Breast epithelium (tissue), 4 donors: ENCODE measurements at places on chromosomes 1 and 21. TPM values are rescaled to one million over a fixed set of nuclear protein-coding genes. Genes with fewer than 3 reads are reported as not detected.

Gene OR2T3
- total RNA-seq = not detected

Gene PODN
- 83.1 TPM for total RNA-seq

Gene OXCT2
- 0.66 TPM for total RNA-seq

Gene ILF2
- 147 TPM for total RNA-seq

Gene PRAMEF9
- total RNA-seq = not detected

Gene AADACL4
- not detected for total RNA-seq

Gene POU3F1
- total RNA-seq = not detected

GRCh38 chr1:215497528-215497927 lies 69.6 kb upstream of the KCTD3 start:
- no peaks in the 10 kb centered on the region for H3K27me3 ChIP-seq
- no peak for DNase-seq
- no peak overlapping the region for H3K4me3 ChIP-seq
- H3K36me3 ChIP-seq = no peaks in the 10 kb centered on the region
- H3K27ac ChIP-seq = no peak overlapping the region
- no peaks in the 10 kb centered on the region for H3K4me1 ChIP-seq

- no peak overlapping the region for H3K27ac ChIP-seq
- no peaks in the 10 kb centered on the region for H3K4me1 ChIP-seq
- DNase-seq = no peak
- no peaks in the 10 kb centered on the region for H3K27me3 ChIP-seq
These were observed 1.2 kb downstream of the CR1L start for GRCh38 chr1:207646171-207646570.

DNA sequence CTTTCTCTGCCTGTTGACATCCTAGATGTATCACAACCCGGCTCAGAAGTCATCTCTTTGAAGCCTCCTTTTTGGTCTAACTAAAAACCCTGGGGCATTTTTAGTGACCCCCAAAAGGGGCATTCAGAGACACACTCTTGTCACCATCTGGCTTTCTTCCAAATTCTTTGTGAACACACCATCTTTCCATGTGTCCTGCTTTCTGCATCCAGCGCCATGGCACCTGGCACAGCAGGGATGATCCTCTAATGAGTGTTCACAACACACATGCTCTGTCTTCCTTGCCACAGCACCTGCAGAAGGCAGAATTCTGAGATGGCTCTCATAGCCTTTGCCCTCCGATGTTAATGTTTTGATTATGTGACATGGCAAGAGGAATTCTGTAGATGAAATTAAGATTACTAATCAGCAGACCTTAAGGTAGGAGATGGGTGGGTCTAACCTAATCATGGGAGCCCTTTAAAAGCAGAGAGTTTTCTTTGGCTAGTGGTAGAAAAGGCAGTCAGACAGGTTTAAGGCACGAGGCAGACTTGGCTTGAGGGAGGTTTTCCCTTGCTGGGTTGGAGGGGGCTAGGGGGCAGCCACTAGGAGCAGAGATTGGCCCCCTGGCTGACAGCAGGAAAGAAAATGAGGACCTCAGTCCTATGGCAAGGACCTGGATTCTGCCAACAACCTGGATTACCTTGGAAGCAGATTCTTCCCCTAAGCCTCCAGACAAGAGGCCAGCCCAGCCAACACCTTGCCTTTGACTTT lies 4.9 kb upstream of the TMEM61 start:
- H3K4me1 ChIP-seq = no peaks in the 10 kb centered on the region
- H3K27ac ChIP-seq = peak overlapping the region; percentile 7
- H3K27me3 ChIP-seq = peaks cover 7% of the 10 kb centered on the region

- H3K27me3 ChIP-seq = no peaks in the 10 kb centered on the region
- no peaks in the 10 kb centered on the region for H3K4me1 ChIP-seq
- DNase-seq = no peak
These were observed 170.8 kb downstream of the S1PR1 start for GRCh38 chr1:101407505-101408211.

DNA sequence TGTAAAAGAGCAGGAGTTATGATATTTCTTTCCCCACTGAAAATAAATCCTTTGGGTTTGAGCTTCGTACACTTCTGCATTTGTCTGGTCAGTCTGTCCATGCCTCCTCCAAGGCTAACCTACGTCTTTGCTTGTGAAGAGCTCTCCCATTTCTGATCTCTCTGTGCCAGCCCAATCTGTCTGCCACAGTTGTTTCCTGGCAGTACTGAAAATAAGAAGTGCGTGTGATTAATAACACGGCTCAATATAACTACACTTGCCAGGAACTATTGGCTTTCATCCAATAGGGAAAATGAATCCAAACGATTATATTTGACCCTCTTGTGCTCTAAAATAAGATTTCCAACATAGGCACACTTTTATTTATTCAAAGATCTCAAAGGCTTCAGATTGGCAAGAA lies 19.2 kb upstream of the COL24A1 start:
- H3K4me1 ChIP-seq = no peaks in the 10 kb centered on the region
- DNase-seq = no peak
- no peak overlapping the region for H3K27ac ChIP-seq
- no peaks in the 10 kb centered on the region for H3K27me3 ChIP-seq
- H3K4me3 ChIP-seq = no peak overlapping the region

GRCh38 chr1:205359771-205360565 lies 3.2 kb upstream of the KLHDC8A start:
- no peak overlapping the region for H3K27ac ChIP-seq
- no peak overlapping the region for H3K4me3 ChIP-seq
- H3K36me3 ChIP-seq = no peaks in the 10 kb centered on the region
- H3K27me3 ChIP-seq = no peaks in the 10 kb centered on the region
- peaks cover 5% of the 10 kb centered on the region for H3K4me1 ChIP-seq
- no peak for DNase-seq

DNA sequence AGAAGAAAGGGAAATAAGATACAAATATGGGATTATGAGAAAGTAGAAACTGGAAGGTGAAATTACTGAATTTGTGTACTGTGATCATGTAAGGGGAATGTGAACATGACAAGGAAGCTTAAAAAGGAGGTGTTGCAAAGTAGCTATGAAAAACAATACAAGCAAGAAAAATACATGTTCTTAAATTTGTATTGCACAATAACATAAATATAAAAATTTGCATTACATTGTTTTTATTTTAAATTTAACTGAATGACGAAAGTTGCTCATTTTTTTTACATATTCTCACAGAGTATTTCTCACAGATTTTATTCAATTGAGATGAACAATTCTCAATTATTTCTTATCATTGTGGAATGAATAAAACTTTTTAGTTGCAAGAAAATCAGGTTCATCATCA lies 874.8 kb downstream of the AMY1C start:
- no peak overlapping the region for H3K27ac ChIP-seq
- H3K27me3 ChIP-seq = no peaks in the 10 kb centered on the region
- no peak overlapping the region for H3K4me3 ChIP-seq
- no peak for DNase-seq
- no peaks in the 10 kb centered on the region for H3K4me1 ChIP-seq
- no peaks in the 10 kb centered on the region for H3K36me3 ChIP-seq

DNA sequence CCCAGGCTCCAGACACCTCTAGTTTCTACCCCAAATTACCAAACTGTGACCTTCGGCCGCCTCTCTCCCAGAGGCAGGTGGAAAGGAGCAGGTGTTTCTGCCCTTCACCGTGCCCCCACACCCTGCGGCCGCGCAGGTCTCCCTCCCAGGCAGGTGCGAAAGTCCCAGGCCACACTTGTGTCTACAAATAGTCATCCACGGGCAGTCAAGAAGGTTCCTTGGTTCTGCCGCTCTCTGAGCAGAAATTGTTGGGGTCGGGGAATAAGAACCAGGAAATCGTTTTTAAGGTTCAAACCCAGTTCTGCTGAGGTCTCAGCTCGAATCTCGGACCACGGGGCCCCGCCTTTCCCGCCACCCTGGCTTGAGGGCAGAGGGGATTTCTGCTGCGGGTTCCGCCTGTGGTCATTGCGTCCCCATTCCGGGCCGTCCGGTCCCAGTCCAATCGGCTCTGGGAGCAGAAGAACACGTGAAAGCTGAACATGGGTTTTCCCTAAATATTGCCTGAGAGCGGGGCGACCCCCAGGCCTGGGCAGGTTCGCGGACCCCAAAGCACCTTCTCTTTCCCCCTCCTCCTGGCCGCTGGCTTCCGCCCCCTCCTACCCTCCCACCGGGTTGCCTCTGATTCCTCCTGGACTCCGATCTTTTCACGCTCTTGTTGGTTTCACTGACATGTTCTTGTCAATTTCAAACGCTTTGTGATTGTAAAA lies 1.2 kb upstream of the ATF3 start:
- peak overlapping the region; percentile 93 for H3K4me3 ChIP-seq
- no peaks in the 10 kb centered on the region for H3K27me3 ChIP-seq

DNA sequence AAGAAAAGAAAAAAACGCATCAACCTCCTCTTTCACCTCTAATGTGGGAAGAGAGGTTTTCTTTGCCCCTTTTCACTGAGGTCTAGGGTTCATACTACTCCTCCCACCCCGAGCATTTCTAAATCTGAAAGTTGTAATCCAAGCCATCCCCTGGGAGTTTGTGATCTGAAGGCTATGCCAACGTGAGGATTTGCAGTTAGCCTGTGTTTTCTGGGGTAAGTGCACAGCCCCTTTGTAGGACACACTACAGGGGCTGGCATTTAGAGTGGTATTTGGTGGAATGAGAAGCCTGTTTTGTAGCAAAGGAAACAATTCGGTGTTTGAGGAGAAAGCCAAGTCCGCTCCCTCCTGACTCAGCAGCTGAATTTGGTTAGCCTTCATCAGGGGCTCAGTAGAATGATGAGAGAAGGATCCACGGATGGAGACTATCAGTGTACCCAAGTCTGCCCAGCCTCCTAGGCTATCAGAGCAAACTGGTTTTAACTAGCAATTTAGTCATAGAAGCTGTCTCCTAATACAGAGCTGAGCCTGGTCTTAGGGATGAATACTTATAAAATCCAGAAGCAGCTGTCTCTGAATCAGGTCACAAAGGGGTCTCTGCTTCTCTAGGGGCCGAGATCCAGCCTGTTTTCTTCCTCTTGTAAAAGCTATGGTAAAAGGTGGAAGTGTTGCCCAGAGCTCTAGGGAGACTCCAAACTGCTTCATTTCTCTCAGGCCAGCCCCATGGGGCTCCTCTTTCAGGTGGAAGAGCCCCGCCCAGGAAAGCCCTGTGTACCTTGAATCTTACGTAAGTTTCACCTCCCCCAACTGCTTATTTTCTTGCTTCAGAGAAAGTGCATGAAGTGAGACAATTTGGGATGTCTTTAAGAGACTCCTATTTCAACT lies 2.1 kb downstream of the PCP4L1 start:
- H3K36me3 ChIP-seq = no peaks in the 10 kb centered on the region
- no peaks in the 10 kb centered on the region for H3K27me3 ChIP-seq
- no peak overlapping the region for H3K27ac ChIP-seq

DNA sequence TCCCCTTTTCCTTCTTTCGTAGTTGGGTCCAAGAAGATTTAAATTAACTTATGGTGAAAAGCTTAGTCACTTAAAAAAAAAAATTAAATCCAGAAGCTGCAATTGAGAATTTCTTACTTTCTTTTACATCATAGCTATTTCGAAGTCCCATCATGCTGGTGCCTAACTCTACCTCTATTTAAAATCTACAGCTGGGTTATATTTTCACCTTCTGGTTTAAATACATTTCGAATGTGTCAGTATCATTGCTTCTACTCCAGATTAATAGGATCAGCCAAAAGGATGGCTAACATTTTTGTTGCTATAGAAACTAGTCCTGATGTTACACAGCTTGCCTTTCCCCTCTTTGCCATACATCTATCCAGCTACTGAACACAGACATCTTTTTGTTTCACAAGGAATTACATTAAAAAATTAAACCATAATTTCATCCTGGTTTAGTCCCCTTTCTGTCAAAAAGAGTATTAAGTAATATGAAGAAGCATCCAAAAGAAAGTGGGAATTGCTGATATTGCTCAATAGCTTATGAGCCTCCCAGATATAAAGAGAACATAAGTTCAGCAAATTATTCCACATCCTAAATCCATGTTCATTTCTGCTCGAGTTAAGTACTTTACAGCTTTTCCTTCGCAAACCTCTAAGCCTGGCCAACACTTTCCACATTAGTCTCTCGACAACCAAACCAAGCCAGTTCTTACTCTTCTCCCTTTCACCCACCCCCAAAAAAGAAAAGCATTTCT lies 396.7 kb upstream of the DAB1 start:
- H3K36me3 ChIP-seq = no peaks in the 10 kb centered on the region
- no peaks in the 10 kb centered on the region for H3K27me3 ChIP-seq
- DNase-seq = no peak
- H3K27ac ChIP-seq = no peak overlapping the region
- H3K4me1 ChIP-seq = no peaks in the 10 kb centered on the region

DNA sequence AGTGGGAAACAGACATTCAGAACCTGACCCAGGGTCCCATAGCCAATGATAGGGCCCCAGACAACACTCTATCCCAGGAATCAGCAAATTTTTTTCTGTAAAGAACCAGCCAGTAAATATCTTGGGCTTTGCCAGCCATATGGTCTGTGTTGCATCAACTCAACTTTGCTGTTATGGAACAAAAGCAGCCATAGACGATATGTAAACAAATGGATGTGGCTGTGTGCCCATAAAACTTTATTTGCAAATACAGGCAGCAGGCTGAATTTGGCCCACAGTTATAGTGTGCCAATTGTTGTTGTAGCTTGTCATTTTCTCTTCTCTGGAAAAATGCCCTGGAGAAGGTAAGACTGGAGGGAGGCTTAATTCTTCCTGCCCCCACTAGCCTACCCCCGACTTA lies 431.1 kb upstream of the VAMP3 start:
- no peak overlapping the region for H3K4me3 ChIP-seq
- no peaks in the 10 kb centered on the region for H3K4me1 ChIP-seq
- no peaks in the 10 kb centered on the region for H3K27me3 ChIP-seq
- no peak for DNase-seq

DNA sequence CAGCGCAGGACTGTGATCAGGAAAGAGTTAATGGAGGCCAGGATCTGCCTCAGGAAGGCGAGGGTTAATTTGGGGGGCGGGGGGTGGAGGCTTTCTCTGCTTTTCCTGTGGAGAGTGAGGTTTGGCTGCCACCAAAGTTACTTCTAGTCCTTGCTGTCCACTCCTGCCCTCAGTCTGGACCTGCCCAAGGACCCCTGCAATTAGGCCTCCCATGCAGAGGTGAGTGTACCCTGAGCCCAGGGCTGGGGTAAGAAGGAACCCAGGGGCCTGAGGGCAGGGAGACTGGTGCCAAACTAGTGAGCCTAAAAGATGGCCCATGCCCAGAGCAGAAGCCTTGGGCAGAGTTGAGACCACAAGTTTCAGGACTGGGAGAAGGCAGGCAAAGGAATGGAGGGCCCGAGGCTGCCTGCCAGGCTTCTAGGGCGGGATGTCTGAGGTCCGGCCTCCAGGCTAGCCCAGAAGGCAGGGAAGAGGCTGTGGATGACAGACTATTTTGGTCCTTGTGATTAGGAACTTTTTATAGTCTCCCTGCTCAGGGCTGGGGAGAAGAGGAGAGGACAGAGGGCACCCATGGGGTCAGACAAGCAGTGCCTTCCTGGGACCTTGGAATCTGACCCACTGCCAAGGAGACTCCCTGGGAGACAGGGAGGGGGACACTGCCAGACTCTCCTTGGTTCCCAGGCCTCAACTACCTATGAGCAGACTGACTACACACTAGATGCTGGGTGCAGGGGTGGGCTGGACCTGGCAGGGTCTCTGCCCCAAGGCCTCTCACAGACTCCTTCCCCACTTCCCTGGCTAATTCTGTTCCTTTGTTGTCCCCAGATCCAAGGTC lies at the start of gene FAM110D:
TSS of gene FAM110D (plus strand) at position 172 of the 835 bp plus-strand sequence. CDS start 2,213 bp downstream, outside the sequence.
- DNase-seq = peak; percentile 45
- H3K4me1 ChIP-seq = no peaks in the 10 kb centered on the region
- peak within 1 kb of the TSS; percentile 38 for H3K27ac ChIP-seq
- H3K36me3 ChIP-seq = no peaks in the 10 kb centered on the region
